ENCODE measurements at places on chromosomes 12 and 14.

- no peak for DNase-seq
These were observed 7.4 kb downstream of the SCARB1 start for GRCh38 chr12:124856132-124856841.

GRCh38 chr14:44030831-44031383 is 476.2 kb downstream of the FSCB start:
- DNase-seq, result no peak

DNA sequence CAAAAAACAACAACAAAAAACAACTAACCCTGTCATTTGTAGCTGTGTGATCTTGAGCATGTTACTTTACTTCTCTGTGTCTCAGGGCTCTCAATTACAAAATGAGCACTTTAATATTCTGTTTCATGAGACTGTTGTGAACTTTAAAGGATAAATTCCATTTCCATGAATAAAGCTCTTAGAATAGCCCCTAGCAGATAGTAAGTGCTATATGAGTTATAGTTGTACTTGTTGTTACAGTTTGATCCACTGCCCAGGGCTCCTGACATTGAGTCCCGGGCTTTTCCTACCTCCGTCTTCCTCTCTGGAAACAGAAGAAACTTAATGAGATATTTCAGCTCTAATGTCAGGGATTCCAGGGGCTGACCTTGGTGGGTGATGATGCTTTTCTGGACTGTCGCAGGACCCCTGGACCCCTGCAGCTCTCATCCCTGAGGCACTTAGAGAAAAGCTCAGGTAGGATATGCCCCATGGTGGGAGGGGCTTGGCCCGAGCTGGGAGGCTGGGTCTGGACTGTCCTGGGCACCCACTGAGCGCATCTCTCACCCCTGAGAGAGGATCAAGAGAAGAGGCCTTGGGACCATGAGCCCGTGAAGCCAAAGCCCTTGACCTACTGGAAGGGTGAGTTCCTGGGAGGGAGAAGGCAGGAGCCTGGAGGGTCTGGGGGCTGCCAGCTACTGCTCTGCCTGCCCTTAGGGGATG is 5.1 kb downstream of the P3H3 start:
- no peak for DNase-seq

- DNase-seq, result peak; percentile 23
These were observed 463.6 kb downstream of the TMEM117 start for GRCh38 chr12:44299524-44299923.

DNA sequence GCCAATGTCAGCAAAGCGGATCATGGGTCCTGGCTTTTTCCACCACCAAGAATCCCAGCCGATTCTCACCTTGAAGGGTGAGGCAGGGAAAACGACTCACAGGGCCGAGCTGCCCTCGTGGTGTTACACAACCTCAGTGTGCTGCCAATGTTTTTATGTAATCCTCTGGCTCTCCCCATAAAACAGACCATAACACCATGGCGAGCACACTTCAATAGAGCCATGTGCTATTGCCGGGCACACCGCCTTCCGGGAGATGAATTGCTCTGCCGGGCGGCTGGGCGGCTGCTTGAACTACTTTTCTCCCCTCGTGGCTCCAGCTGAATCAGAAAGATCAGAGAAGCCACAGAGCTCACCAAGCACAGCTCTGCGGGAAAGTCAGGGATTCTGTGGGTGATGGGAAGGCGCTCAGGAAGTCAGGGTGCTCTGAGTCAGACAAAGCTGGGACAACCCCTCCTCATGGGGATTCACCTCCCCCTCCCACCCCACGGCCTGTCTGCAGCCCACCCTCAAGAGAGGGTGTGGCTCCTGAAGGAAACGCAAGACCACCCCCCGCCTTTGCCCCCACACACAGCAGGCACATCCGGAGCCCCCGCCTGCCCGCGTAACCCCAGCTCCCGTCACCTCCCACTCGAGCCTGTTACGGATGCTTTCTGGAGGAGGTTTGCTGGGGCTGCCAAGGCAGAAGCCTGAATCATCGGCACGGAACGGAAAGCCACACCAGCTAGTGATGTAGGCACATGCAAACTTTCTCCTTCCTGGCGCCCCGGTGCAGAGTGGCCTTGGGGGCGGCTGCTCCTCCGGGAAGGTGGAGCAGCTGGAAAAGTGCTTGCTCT is 1.8 kb downstream of the GALNT9 start:
- no peak for DNase-seq

DNA sequence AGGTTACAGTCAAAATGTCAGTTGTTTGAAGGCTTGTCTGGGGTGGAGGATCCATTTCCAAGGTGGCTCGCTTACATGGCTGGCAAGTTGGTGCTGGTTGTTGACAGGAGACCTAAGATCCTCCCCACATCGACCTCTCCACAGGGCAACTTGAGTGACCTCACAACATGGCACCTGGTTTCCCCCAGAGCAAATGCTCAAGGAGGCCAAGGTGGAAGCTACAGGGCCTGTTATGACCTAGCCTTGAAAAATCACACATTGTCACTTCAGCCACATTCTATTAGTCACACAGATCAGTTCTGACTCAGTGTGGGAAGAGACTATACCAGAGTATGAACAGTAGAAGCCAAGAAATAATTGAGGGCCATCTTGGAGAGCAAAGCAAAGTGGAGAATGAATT is 11.3 kb upstream of the GNG2 start:
- DNase-seq, result no peak

DNA sequence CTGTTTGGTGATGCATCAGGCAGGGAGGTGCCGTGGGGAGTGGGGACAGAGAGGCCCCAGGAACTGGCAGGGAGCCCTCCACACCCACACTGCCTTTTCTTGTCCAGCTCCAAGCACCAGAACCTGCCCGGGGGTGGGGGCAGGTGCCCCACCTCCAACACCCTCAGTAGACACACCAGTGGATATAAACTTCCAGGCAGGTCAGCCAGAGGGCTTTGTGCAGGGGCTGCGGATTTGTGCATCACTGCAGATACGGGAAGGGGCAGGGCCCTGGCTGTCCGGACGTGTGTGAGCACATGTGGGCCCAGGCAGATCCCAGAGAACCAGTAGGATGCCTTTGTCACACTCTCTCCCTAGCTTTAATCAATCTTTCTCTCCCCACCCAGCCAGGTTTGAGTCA is 1.3 kb upstream of the TGM1 start:
- DNase-seq, result no peak

DNA sequence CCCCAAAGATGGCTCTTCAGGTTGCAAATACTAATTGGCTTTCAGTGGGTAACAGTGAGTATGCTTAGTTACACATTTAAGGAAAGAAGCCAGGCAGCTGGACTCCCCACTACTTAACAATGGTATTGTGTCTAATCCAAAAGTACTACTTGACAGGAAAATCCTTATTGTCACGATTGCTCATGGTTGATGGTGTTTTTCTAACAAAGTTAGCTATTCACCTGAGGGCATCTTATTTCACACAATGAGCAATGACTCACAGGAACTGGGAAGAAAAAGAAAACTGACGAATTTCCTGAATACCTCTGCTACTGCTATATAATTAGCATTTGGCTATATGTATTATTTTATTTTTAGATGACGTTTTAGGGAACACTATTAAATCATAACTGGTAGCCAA is 33.4 kb upstream of the ALG10 start:
- no peak for DNase-seq

DNA sequence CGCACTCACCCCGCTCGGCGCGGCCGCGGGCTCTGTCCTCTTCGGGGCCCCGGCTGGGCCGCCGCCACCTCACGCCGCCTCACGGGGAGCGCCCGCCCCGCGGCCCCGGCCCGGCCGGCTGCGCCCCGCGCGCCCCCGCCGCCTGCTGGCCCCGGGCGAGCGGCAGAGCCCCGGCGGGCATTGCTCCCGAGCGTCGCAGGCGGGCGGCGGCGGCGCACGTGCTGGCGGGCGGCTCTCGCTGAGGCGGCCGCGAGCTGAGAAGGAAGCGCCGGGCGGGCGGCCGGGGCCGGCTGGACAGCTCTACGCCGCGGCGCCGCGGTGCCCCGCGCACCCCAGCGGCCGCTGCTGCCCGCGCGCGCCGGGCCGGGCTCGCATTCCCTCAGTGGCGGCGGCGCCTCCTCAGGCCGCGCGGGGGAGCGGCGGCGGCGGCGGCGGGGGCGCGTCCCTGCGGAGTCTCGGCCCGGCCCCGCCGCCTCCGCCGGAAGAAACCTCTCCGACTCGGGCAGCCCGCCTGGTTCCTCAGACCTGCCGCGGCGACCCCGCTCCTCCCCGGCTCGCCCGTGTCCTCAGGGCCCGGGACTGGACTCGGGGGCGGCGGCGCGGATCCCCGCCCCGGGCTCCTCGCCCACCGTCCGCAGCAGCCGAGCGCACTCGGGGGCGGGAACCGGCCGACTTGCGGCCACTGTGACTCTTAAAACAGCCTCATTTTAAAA is at the start of gene PITPNM2:
Gene PITPNM2 (minus strand): TSS at position 347 of the 713 bp plus-strand sequence. CDS start 116,500 bp downstream, outside the sequence.
- no peak for DNase-seq

DNA sequence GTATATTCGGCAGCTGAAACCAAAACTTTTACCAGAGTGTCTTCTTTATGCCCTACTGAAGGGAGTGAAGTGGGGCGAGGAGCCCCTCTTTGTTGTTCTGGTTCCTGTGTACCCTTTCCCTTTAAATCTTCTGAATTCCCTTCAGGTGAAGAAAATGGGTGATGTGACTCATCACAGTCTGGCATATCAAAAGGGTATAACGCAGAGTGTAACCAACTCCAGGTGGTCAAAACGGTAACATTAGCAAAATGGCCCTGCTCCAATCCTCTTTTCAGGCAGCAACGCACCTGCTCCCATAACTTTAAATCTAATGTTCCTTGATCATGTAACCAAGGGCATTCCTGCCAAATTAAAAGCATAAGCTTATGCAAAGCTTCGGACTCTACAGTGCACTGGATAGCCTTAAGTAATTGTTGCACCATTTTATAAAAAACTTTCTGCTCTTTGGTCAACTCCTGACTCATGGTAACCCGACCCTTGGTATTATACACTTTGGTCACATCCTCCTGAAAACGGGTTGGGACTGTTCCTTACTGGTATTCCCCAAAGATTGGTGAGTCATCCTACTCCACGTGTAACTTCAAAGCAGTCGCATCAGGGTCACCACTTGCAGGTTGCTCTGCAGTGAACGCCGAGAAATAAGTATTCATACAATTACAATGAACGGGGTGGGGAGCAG is 83.1 kb downstream of the KCNMB4 start:
- DNase-seq, result no peak

GRCh38 chr12:27524839-27525753 is 1.1 kb downstream of the PPFIBP1 start:
- no peak for DNase-seq

DNA sequence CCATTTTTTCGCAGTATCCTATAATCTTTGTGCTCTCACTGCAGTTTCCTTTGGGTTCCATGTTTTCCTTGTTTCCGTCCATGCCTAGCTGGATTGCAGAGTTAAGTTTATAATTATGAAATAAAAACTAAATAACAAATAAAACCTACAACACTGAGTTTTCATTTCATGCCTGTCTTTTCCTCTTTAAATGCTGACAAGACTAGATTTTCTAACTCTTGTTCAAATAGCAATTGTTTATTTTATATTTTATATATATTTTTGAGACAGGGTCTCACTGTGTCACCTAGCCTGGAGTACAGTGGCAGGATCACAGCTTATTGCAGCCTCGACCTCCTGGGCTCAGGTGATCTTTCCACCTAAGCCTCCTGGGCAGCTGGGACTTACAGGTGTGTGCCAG is 5.3 kb upstream of the GEMIN2 start:
- no peak for DNase-seq

- no peak for DNase-seq
These were observed 32.1 kb upstream of the TXNRD1 start for GRCh38 chr12:104183443-104183842.

GRCh38 chr14:64474041-64474440 is 8.7 kb downstream of the AKAP5 start:
- DNase-seq, result no peak

GRCh38 chr12:3700861-3701260 is 52.0 kb downstream of the CRACR2A start:
- DNase-seq, result no peak

DNA sequence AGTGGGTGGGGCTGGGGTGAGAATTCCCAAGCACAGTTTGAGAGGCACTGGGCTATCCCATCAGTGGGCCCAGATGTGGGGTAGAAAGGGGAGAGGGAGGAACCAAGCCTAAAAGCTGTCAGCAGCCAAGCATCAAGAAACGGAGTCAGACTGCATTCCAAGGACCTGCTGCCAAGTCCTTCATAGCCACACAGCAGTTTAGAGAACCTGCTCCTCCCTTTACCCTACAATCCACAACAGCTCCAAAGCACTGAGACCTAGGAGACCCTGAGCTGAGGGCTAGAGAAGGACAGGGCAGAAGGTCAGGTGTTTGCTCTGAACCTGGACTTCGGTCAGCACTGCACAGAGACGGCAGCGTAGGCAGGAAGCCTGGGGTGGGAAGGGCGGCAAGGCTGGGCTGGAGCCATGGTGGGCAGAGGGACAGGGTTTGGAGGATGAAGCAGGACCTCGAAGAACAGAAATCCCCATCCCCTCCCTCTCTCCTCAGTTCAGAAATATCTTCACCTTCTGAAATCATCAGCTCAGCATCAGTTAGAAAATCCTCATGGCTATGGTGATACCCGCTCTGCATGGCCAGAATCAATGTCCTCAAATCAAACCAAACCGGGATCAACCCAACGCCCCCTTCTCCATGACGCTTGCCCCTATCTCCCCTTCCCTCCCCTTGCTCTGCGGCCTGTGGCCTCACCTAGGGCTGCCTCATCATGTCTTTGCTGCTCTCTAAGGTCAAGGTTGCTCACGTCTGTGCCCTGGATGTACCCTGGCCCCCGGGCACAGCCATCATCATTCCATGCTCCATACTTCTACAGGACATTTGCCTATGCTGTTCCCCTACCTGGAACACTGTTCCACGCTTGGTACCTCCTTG is 12.9 kb upstream of the SERPINA4 start:
- DNase-seq, result no peak

DNA sequence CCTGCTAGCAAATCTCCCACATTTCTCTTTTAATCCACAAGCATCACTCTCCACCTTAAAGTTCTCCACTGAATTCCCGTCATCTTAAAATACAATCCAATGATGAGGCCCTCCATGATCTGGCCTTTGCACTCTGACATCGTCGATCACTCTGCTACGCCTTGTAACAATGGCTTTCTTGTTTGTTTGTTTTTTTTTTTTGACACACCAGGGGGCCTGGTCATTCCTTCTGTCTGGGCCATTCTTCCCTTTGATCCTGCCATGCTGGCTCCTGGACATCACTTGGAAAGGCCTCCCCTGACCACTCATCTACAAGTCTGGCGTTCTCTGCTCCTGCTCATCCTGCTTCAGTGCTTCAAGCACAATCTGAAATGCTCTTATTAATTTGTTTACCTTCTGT is 233.5 kb downstream of the PPM1H start:
- DNase-seq, result no peak

DNA sequence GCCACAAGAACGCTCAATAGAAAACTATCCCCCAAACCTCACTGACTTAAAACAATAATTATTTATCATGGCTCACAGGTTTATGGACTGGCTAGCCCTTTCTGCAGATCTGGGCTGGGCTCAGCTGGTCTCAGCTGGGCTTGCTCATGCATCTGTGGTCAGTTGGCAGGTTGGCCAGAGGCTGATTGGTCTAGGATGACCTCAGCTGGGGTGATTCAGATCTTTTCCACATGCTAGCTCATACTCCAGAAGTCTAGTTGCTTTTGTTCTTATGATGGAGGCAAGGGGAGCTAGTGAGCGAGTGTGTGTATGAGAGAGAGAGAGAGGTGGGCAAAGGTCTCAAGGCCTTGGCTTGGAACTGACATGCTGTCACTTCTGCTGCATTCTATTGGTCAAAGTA is 181.2 kb upstream of the NRXN3 start:
- no peak for DNase-seq

Data from iPS DF 19.7 (cell line).